ENCODE measurements at places on chromosomes 16 and 17. TPM values are rescaled to one million over a fixed set of nuclear protein-coding genes. Genes with fewer than 3 reads are reported as not detected.

Gene CDRT15
- total RNA-seq, result not detected

Gene CPNE7
- 86.8 TPM for total RNA-seq

Gene SLC5A11
- total RNA-seq, result not detected

Gene ABCC11
- 0.20 TPM for total RNA-seq

Gene DUS2
- 26.4 TPM for total RNA-seq

Gene CBX2
- total RNA-seq, result 3.9 TPM

Gene C17orf107
- 3.6 TPM for total RNA-seq

Gene SEZ6
- total RNA-seq, result not detected

Gene NT5M
- total RNA-seq, result 5.0 TPM

Data from MCF 10A (cell line).